CD4-positive, alpha-beta T cell treated with Interleukin-21 for 1 hour (primary cell): ENCODE measurements at places on chromosomes 6 and 20.
A peak's percentile ranks its signal among the peaks of the same experiment; 100 is the strongest.

DNA sequence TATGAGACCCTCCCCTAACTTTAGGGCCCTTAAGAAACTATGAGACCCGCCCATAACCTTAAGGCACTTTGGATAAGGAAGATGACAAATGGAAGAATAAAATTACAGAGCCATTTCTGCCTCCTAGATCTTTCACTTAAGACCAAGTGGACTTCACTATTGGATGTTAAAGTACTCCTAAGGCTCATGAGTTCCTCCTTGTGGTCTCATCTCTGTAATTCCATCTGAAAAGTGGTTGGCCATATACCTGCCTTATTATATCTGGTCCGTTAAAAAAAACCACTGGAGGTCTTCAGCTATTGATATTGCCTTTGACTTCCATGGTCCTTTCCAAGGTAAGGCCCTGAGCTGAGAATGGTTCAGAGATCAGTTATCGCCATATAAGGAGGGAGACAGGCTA, 310.3 kb downstream of the EYA4 start:
- DNase-seq: no peak

DNA sequence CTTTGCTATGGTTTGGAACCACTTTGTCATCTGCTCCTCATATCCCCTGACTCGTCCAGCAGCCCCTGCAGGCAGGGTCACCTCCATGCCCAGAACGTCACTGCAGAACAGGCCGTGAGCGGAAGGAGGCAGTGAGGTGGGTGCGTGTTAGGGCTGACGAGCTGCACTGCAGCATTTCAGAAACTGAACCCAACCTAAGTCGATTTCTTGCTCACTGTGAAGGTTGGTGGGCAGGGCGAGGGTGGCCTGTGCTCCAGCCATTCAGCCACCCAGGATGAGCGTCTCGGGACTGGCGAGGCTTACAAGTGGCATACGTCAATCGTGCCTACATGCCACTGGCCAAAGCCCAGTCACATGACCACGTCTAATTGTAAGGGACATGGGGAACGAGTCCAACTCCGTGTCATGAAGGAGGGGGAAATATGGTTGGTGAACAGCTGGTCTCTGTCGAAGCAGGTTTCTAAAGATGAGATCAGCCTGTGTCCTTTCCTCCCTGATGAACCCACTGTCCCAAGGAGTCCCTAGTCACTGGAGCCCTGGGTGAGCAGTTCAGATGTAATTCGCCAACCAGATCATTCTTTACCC, 289.1 kb downstream of the TAF4 start:
- no peak for DNase-seq

GRCh38 chr6:81838724-81839426, 86.4 kb upstream of the TENT5A start:
- no peak for DNase-seq

- no peak for DNase-seq
Measured at GRCh38 chr6:112122756-112123155, 35.4 kb downstream of the FAM229B start.

GRCh38 chr20:9407805-9408421, 106.5 kb upstream of the LAMP5 start:
- peak; percentile 43 for DNase-seq

- DNase-seq: no peak
Measured at GRCh38 chr6:7933794-7934193, 23.2 kb upstream of the TXNDC5 start.

DNA sequence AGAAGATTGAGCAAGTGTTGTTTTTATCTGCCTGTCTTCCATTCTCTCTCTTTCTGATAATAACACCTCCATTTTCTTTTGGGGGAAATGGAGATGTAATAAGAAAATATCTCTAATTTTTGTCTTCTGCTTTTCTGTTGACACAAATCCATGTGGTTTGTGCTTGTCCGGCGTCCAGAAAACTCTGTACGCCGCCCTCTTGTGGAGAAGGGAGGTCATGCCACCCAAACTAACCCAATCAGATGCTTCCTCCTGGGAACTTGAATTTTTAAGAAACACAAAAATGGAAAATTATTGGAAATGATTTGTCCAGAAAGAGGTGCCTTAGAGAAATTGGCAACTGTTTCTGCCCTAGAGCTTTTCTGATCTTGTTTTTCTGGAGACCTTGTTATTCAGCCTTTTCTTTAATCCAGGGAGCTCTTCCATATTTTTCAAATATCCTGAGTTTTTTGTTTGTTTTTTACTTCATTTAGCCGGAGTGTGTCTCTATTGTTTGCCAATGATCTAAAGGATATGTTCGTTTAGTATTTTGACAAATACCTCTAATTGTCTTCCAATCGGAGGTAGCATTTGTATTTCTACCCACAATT, 17.8 kb upstream of the FNDC1 start:
- DNase-seq: peak; percentile 57

DNA sequence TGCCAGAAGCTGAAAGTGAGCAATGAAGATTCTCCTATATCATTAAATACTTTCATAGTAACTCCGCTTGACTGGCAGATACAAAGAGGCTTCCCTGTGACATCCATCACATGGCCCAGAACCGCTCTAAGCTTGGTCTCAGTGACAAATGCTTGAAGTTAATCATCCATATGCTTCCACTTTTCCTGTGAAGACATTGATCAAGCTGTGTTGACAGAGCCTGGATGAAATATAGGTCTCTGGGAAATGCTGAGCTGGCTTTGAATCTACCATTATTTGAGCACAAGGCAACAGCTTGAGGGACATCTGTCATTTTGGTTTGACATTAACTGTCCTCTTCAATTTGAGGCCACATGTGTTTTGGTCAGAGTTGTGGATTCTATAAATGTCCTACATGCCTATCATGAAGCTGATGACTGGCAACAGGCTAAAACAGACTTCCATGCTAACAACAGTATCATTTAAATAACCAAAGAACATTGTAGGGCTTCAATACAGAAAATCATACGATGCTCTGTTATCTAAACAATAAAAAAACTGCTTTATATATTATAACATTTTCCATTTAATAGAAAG, 402.2 kb upstream of the IRAK1BP1 start:
- no peak for DNase-seq

- DNase-seq: no peak
Measured at GRCh38 chr6:100344321-100344720, 120.4 kb downstream of the SIM1 start.

DNA sequence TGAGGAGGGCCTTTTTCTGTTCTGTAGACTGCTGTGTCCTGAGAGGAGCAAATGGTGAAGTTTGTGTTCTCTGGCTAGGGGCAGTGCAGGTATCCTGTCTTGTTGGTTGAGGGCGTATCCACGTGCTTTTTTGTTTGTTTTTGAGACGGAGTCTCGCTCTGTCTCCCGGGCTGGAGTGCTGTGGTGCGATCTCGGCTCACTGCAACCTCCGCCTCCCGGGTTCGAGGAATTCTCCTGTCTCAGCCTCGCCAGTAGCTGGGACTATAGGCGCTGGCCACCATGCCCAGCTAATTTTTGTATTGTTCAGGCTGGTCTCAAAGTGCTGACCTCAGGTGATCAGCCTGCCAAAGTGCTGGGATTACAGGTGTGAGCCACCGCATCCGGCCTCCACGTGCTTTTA, 10.8 kb upstream of the PXDC1 start:
- no peak for DNase-seq

DNA sequence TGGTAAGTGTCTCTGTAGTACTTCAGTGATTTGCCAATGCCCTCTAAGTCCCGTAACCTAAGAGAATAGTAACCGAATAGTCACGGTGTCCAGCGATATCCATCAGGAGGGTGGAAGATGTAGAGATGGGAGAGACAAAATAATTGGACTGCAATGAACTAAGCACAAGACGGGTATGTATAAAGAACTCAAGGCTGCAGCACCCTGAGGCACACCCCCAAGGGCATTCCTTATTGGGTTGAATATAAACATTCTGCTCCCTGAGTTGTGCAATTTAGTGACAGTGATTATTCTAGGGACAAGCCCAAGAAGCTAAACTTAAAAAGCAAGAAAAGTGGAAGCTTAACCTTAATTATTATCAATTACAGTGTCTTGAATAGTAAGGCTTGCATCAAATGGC, 14.6 kb downstream of the DST start:
- DNase-seq: no peak

GRCh38 chr6:63676412-63677114, 41.0 kb downstream of the PHF3 start:
- DNase-seq: no peak

GRCh38 chr6:31558631-31559500, 11.5 kb downstream of the NFKBIL1 start:
- peak; percentile 74 for DNase-seq

GRCh38 chr6:42440778-42441696, 10.7 kb downstream of the TRERF1 start:
- no peak for DNase-seq

GRCh38 chr20:6769903-6770785, 2.7 kb downstream of the BMP2 start:
- no peak for DNase-seq

GRCh38 chr6:8069631-8070284, 5.6 kb upstream of the BLOC1S5 start:
- no peak for DNase-seq

DNA sequence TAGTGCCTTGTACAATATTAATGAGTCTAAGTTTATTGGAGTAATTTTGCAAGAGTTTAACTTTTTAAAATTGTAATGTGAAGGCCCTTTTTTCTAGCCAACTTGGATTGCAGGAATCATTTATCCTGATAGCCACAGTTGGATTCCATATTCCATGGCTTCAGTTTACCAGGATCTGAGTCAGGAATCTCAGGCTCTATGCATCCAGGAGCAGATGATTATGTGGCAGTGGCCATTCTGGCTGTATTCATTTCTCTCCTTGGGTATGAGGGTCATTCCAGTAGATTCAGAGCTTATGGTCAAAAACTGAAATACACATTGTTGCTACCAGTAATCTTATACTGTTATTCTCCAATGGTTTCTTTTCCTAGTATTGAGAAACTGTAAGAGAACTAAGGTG, 2.9 kb downstream of the AIG1 start:
- no peak for DNase-seq

DNA sequence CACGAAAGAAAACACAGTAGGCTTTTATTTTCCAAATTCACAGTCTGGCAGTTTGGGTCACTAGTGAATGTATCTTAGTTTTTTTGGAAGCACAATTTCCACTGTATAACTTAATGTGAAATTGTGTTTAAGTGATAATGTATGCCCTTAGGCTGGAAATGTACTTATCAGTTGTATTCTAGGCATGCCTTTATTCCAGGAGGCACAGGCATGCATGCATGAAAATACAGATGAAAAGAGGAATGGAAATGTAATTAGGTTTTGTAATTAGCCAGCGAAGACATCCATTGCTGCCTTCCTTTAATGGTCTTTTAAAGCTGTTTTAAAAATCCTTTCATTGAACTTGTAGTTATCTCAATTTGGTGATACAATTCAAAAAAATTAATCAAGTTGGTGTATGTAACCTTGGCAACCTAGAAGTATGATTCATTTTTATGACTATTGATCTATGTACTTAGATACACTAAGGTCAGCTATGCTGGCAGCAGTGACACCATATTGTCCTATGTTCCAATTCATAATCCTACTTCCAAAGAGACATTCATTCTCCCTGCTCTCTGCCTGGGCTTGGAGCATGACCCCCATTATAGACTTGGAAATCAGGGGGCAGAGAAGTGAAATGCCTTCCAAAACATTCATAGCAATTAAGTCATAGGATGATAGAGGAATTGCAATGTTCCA, 73.1 kb downstream of the SNAP25 start:
- DNase-seq: no peak

DNA sequence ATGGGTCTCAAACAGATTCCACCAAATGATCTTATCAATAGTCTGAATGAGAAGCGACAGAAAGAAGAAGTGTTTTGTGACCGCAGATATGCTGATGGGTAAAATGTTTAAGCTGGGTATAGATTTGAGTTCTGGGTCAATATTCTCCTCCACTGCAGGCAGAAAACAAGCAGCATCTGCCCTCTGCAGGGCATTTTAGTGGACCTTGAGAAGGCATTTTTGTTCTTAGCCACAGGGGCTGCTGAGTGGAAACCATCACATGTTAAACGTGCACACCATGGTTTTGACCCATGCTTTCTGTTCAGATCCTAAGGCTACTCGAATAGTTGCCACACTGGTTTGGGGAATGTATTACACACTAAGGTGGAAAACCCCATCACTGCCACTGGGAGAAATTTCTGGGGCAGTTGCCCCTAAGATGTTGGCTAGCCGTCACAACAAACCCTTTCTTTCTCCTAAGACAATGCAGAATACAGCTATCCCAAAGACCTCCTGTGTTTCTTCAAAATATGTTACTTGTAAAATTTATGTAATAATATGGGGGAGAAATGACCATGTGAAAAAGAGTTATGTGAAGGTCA, 5.5 kb downstream of the POU3F2 start:
- no peak for DNase-seq

DNA sequence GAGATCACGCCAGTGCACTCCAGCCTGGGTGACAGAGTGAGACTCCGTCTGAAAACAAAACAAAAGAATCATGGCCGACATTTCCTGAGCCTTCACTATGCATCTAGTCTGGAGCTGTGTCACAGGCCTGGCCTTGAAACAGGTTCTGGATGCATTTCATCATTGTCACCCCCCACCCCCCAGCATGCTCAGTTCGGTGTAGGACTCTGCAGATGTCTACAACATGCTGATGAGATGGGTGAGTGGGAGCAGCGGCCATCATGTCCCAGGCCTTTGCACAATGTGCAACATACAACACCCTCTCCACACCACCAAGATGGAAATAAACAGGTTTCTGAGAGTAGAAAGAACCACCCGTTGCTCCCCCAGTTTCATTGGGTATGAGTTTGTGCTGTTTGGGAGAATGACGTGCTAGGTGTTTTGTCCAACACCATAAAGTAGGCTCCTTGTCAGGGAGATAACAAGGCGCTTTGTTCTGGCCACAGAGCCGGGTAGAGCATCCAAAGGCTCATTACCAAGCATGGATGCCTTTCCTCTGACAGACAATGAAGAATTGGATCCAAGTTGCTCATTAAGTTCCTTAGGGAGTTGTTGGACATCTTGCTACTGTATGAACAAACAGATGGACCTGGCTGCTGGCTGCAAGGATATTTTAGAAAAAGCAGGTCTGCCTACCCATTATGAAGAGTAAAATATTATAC, 22.1 kb downstream of the SNHG17 start:
- DNase-seq: no peak

GRCh38 chr6:141664744-141665143, 468.0 kb upstream of the GJE1 start:
- no peak for DNase-seq

GRCh38 chr6:36853325-36853724, 14.1 kb upstream of the CPNE5 start:
- DNase-seq: peak; percentile 13

DNA sequence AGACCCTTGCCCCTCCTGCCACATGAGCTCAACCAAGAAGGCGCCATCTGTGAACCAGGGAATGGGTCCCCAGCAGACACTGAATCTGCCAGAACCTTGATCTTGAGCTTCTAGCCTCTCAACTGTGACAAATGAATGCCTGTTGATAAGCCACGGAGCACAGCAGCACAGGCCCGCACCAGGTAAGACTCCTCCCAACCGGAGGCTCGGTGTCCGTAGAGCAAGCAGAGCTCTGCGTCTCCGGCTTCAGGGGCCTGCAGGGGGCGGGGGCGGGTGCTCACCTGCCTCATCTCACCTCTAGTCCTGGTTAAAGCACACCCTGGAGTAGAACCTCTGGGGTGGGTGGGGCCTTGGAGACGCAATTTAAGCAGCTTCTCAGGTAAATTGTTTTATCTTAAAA, 122.7 kb downstream of the SMOC2 start:
- DNase-seq: no peak

GRCh38 chr20:9279918-9280401, 211.1 kb downstream of the PLCB4 start:
- no peak for DNase-seq
